ENCODE measurements at places on chromosomes 11 and 22.
A peak's percentile ranks its signal among the peaks of the same experiment; 100 is the strongest.

DNA sequence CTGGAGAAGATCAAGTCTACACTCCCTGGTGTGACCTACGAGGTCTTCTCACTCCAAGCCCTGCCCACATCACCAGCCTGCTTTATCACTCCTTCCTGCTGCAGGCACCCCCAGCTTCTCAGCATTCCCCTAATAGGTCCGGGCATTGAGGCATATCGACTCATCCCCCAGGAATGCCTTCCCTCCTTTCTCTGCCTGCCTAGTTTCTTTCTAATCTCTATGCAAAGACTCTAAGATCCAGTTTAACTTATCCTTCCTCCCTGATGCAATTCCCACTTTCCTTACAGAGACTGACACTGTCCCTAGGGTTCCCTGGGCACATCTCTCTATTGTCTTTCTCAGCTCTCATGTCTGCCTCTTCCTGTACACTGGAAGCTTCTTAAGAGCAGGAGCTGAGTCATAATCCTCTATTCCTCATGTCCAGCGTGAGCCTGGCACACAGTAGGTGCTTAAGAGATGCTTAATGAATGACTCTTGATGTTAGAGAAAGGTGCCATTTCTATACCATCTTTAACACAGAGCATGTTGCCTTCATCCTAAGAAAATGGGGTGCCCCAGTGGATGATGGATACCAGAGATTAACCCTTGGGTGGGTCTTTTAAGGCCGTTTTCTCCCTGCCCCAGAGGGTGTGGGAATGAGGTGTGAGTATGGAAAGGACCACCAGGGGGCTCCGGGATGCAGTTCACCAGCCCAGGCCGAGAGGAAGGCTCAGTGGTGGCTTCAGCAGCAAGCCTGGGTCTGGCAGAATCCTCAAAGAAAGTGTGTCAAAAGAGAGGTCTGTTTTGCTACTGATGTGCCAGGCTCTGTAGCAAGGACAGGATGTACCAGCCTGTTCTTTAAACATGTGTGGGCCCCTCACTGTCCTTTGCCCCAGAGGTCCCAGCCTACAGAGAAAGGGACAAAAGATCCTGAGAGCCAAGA lies 34.7 kb downstream of the PARVA start:
- DNase-seq = peak; percentile 49

- DNase-seq = no peak
These were observed 83.1 kb downstream of the PARVA start for GRCh38 chr11:12460466-12460865.

GRCh38 chr22:43411040-43411868 lies 560 bp upstream of the MPPED1 start:
- DNase-seq = no peak

DNA sequence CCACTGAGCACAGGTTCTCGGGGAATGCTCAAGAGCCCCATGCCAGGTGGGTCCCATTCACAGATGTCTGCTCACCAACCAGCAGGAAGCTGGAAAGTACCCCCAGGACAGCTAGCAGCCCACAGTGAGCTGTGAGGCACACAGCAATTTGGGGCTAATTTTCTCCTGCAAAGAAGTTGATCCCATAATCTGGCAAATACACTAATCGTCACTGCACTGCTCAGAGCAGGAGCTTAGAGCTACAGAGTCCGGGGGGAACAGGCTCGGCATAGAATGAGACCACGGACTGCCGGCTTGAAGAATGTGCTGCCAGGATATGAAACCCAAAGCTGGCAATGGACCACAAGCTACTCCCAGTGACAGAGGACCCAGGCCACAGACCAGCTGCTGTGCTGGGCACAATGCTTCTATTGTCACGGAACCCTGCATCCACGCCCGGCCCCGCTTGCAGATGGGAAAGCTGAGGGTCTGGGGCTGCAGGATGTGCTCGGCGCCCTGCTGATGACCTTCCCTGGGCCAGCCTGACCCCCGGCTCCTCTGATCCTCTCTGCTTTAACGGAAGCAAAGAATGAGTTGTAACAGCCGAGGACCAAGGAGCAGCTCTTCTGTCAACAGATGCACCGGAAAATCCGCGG lies 239.7 kb downstream of the CTTN start:
- no peak for DNase-seq
